ENCODE measurements at places on chromosomes 16 and 17. TPM values are rescaled to one million over a fixed set of nuclear protein-coding genes. Genes with fewer than 3 reads are reported as not detected.

The CA7 gene
- not detected for total RNA-seq

DNA sequence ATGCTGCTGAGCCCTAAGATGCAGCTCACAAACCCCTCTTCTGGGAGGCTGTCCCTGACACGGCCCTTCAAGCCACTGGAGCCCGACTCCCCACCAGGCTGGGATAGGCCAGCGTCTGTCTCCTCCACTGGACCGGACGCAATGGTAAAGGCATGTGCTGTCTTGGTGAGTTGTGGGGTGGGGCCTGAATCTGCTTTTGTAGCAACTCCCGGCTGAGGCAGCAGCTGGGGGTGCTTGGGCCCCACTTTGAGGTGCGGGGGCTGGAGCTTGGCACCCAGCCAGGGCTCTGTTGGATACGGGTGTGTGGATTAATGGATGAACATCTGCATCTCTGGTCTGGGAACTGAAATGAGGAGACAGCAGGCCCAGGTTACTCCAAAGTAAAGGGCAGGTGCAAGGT is 3.5 kb upstream of the NLRC3 start:
- DNase-seq = peak; percentile 18

DNA sequence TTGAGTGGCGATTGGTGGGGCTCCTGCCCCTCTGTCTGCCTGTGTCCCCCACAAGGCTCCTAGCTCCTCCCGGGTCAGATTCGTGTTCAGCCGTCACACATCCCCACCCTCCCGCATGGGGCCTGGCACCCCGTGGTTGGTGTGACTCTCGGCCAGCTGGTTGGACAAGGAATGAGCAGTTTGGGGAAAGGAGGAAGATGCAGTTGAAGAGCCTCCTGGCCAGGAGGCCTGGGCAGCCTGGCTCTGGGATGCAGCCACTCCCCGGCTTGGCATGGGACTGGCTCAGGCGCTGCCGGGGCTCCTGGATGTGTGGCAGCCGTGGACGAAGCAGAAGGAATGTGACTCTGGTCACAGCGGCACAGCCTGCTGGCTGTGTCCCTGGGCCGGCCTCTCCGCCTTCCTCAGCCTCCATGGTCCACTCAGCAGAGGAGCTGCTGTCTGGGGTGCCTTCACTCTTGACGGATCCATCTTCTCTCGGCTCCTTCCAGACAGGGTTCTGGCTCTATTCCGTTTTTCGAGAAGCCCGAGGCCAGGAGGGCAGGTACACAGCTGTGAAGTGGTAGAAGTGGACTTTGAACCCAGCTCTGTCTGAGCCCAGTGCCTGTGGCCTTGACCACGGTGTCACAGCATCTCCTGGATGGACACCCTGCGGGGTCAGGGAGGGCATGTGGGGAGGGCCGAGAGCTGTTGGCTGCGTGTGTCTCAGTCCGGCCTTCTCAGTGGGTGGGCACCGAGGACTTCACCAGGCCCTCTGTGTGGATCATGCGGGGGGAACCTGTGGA is 2.1 kb downstream of the TRAF7 start:
- DNase-seq = no peak

DNA sequence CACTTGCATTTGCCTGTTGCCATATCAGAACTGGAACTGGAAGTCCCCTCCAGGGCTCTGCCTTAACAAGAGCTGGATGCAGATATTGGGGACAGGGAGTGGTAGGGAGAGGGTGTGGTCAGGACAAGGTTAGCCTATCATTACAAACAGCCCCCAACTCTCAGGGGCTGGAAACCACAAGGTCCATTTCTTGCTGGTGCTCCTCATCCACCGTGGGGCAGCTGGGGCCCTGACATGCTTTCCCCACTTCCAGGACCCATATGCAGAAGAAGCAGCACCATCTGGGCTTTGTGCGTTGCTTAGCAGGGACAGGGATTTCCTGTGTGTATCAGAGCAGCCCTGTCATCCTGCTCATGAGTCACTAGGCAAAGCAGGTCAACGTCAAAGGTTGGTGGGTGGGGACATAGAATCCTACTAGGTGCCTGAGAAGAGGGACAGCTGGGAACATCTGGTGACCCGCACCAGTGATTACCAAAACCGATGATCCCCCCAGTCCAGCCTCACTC is 26.9 kb downstream of the RGS9 start:
- peak; percentile 74 for DNase-seq

- DNase-seq = peak; percentile 93
Measured at GRCh38 chr17:31754239-31754945, 104.7 kb downstream of the COPRS start.

- DNase-seq = peak; percentile 21
Measured at GRCh38 chr17:29514792-29515191, 52.0 kb downstream of the ABHD15 start.

DNA sequence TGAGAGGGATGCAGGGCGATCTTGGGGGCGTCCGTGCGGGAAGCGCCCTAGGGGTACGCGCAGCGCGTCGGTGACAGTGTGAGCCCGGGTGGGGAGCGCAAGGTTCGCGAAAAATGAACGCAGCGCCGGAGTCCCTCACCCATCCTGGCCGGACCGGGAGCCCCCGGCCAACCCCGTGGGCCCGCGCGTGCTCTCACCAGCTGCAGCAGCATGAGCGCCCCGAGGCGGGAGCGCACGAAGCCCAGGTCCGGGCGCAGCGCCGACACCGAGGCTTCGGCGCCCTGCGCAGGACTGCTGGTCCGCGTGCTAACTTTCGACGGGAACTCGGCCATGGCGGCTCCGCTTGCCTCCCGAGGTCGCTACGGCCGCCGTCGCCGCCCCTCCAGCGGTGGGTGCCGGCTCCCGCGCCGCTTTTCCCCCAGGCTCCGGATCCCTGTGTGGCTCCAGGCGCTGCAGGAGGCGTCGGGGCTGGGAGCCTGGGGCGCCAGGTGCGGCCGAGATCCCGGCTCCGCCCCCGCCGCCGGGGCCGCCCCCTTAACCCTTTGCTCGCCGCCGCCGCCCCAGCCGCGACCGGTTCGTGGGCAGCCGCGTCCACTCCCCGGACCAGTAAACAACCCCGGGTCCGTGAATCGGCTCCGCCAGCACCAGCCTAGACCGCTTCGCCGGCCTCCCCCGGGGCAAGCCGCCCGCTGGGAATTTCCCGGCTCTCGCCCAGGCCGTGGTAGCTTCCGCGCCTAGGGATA is at the start of gene PLLP:
PLLP (minus strand) TSS at position 464 of the 743 bp plus-strand sequence; CDS start at position 332, 132 bp downstream.
- DNase-seq = peak; percentile 13

DNA sequence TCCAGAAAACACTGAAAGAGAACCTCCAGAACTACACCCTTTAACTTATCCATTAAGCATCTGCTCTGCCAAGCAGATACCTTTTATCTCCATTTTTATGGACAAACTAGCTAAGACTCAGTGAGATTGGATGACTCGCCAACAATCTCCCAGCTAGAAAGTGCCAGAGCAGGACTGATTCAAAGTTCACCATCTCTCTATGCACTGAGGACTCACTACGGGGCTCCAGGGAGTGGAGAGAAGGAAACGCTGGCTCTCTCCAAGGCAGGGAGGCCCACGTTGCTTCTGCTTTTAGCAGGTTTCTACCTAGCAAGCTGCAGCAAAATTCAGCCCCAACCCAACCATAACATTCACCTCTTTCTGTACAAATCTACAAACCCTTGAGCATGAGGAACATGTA is 52.8 kb upstream of the ARHGAP44 start:
- no peak for DNase-seq

DNA sequence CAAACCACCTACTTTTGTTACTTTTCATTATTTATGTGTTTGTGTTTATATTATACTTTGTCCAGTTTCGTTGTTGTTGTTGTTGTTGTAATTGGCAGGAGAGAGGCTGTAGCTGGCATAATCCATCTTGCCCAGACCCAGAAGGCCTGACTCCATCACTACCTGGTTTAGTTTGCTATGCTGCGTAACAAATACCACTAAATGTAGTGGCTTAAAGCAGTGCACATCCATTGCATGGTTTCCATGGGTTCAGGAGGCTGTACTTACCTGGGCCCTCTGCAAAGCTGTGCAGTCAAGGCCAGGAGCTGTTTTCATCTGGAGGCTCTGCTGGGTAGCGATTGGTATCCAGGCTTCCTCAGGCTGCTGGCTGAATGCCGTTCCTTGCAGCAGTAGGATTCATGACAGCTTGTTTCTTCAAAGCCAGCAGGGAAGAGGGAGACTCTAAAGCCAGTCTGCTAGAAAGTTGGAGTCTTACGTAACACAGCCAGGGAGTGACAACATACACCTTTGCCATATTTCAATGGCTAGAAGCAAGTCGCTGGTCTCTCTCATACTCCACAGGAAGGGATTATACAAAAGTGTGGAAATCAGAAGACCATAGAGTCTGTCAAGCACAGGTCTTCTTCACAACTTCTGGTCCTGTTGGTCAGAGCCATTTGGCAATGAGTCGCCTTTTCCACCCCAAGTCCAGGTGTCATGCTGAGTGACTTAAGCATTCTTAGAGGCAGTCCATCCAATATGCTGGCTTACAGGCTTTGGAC is 41.1 kb downstream of the TNRC6C start:
- peak; percentile 25 for DNase-seq

DNA sequence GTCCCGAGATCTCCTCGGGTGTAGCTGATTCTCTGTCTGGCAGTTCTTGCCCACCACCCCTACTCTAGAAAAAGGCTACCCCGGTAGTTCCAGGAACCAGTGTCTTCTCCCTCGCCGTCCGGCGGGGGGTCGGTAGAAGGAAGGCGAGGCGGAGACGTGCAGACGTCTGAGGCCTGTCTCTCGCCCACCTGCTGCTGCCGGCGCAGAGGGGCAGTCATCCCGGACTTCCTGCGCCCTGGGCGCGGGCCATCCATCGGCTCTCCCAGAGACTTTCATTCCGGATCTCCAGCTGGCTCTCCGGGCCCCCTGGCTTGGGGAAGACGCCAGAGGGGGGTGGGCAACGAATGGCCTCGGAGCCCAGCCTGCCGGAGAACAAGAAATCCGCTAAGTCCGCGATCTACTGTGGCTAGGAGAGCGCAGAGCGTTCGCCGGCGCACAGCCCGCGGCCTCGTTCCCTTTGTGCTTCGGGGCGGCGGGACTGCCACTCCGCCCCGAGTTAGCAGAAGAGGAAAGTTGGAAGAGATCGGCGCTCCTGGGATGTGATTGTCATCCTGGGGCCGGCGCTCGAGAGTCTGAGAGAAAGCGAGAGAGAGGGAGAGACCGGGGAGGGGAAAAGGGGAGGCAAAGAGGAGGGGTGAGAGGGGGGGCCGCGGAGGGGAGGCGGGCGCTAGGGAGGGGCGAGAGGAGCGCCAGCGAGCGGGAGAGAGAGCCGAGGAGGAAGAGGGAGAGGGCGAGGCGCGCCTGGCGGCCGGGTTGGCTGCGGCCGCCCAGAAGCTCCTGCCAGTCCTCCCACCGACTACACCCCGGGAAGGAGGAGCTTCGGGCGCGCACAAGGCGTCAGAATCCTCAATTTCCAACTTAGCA is at the start of gene IRX5:
IRX5 (plus strand) TSS at position 861 of the 864 bp plus-strand sequence. CDS start 334 bp downstream, outside the sequence.
- DNase-seq = peak; percentile 67

GRCh38 chr17:1377334-1377733 is 22.7 kb downstream of the YWHAE start:
- DNase-seq = no peak

DNA sequence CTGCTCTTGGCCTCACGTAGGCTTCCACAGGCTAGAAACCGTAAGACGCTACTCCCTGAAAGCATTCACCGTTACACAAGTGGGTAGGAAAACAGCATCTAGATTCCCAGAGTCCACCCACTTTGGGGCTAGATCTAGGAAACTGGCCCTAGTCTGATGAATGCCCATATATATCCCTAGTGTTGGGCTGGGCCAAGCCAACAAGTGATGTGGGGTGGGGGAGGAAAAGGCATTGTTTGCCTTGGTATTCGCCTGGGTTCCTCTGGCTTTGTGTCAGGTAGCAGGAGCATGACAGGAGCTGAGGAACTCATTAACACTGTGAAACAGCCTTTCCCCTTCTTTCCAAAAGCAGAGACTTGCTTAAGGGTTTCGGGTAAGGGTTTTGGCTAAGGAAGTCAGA is 112.4 kb downstream of the SMG6 start:
- no peak for DNase-seq

- peak; percentile 82 for DNase-seq
Measured at GRCh38 chr17:2303204-2304188, at the start of the genes SMG6 and SRR. TSS of gene SMG6 (minus strand) at chr17:2303785. CDS start at chr17:2303720, 65 bp downstream. TSS of gene SRR (plus strand) at chr17:2303950. CDS start at chr17:2315561, 11,611 bp downstream.

GRCh38 chr17:78130437-78131101 is at the start of gene TMC8:
TSS of gene TMC8 (plus strand) at chr17:78130771. CDS start at chr17:78131589, 818 bp downstream.
- DNase-seq = no peak

- peak; percentile 74 for DNase-seq
Measured at GRCh38 chr17:68356520-68356919, 65.2 kb downstream of the ARSG start.

Data from fibroblast of lung (primary cell).